ENCODE measurements at places on chromosomes 3 and 15.

GRCh38 chr15:94478763-94479162, 247.4 kb downstream of the MCTP2 start:
- DNase-seq, result no peak

- peak; percentile 10 for DNase-seq
These were observed 168.2 kb downstream of the CBLB start for GRCh38 chr3:105700575-105700974.

DNA sequence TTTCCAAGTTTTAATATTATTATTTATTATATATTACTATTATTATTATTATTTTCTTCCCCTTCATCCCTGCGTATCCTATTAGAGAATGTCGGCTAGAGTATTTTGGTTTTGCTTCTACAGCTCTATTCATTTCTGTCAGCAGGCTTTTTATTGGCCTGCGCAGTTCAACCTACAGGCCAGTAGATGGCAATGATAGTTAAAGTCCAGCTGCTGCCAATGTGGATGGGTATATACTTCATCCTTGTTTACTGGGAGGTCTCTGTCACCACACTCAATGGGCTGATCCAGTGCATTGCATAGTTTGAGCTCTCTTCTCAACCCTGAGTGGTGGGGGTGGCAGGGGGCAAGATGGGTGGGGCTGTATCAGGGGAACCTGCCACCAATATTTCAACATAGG, 799.8 kb downstream of the NSUN3 start:
- DNase-seq, result no peak

DNA sequence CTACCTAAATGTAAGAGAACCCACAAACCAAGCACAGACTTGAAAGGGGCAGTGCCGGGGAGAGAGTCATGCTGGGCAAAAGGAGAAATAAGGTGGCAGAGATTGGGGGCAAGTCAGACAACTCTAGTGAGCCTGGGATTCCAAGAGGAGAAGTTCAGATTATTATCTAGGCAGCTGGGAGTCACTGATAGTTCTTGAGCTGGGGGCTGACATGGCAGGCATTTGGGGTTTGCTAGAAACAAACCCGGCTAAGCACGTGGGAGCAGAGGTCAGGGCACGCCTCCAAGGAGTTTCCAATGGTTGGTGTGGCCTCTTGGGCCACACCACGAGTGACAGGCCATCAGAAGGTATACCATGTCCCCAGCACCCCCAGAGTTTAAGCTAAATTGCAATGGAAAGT, 27.6 kb downstream of the SLC6A6 start:
- DNase-seq, result no peak

GRCh38 chr3:67875338-67875737, 220.9 kb upstream of the SUCLG2 start:
- DNase-seq, result no peak

DNA sequence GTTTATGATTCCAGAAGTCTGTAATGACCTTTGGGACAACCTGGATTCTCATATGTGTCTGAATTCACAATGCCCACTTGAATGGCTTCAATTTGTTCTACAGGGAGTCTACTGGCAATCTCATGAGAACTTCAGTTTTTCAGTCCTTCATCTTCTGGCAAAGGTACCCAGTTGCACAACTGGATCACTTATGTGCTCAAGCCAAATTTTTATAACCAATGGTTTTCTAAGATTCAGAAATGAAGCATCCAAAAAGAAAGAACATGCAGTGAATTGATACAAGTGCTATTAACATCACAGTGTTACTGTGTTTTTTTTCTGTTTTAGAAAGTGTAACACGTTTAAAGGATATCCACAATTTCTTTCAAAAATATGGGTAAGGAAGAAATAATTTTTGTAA, at the start of gene OR5H14:
OR5H14 (plus strand) TSS at position 301 of the 400 bp plus-strand sequence. CDS start 1,907 bp downstream, outside the sequence.
- no peak for DNase-seq

- no peak for DNase-seq
These were observed 123.0 kb upstream of the STAC start for GRCh38 chr3:36257158-36257852.

GRCh38 chr15:87549860-87550259, 706.7 kb downstream of the NTRK3 start:
- no peak for DNase-seq

GRCh38 chr3:155370198-155370597, 76.7 kb upstream of the STRIT1 start:
- DNase-seq, result no peak

- no peak for DNase-seq
These were observed 44.3 kb downstream of the PRTG start for GRCh38 chr15:55698653-55699052.

- DNase-seq, result no peak
These were observed 943 bp upstream of the PCSK6 start for GRCh38 chr15:101490408-101490891.

- DNase-seq, result no peak
These were observed 181.3 kb upstream of the CTDSPL start for GRCh38 chr3:37680401-37680800.

- DNase-seq, result no peak
These were observed 165.8 kb downstream of the GOLIM4 start for GRCh38 chr3:167929968-167930367.

GRCh38 chr3:120286465-120286864, 1.4 kb upstream of the GPR156 start:
- no peak for DNase-seq

DNA sequence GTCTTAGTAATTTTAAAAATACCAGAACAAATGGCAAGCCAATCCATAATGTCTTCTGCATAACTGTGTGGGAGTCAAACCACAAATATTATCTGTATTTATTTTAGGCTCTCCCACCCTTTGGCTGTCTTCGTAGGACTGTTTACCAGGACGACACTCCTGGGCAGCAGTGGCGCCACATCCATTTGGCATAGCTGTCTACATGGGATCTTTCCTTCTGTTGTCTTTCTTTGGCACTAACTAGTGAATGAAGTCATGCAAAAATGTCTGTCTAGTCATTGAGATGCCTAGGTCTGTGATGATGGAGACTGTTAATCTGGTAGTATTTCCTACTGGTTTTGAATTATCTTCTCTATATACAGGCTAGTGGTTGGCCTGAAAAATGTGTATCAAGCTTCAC, 54.0 kb upstream of the CHMP2B start:
- DNase-seq, result no peak

- DNase-seq, result no peak
These were observed 363.7 kb upstream of the RGMA start for GRCh38 chr15:93452537-93453211.

DNA sequence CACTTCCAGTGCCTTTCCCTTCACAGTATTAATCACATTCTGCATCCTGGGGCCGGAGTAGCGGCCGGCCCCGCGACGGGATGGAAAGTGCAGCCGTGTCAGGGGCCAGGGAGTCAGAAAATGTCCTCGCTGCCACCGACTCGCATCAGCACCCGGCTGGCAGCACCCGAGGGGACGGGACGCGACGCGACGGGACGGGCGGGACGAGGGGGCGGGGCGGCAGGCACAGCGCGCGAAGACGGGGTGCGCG, 353 bp downstream of the ATG3 start:
- peak; percentile 75 for DNase-seq

DNA sequence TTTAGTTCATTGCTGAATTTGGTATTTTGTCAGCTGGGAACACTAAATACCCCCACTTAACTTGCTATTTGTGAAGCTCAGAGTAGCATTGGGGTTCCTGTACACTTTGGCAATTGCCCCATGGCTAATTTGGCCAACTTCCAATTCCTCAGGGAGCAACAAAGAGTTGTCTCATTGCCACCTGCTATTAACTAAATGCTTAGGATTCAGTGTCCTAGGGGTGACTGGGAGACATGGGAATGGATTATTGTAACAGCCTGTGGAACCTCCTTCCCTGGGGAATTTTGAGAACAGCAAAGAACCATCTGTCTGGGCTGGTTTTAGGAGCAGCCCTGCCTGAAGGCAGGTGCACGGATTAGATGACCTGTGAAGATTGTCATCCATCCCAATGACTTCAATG, 437.4 kb upstream of the TPRG1 start:
- DNase-seq, result no peak

GRCh38 chr3:59573911-59574310, 524.1 kb upstream of the CFAP20DC start:
- no peak for DNase-seq
